PC-9 (cell line): ENCODE measurements at places on chromosomes 6 and 20.

DNA sequence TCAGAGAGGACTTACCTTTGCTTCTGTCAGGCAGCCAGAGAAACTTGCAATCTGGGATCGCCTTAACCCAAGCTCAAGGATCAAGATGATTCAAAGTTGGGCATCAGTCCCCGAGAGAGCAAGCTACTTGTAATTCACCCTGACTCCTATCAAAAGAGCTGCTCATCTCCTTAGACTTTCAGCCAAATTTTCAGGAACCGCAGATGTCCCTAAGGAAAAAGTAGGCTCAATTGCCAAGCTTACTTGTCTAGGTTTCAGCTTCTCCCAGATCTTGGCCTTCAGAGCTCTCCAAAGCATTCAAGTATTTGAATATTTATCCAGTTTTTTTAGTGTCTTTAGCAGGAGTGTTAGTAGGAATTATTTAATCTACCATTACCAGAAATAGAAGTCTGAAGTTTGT, 434.1 kb upstream of the MMS22L start:
- no peaks in the 10 kb centered on the region for H3K4me1 ChIP-seq

- H3K4me3 ChIP-seq: no peak overlapping the region
- no peaks in the 10 kb centered on the region for H3K27me3 ChIP-seq
- no peaks in the 10 kb centered on the region for H3K36me3 ChIP-seq
These were observed 141.3 kb downstream of the PXDC1 start for GRCh38 chr6:3610206-3610605.

GRCh38 chr20:48750941-48751635, 76.7 kb downstream of the PREX1 start:
- no peaks in the 10 kb centered on the region for H3K36me3 ChIP-seq
- no peak overlapping the region for H3K27ac ChIP-seq
- no peak for DNase-seq
- H3K4me1 ChIP-seq: no peaks in the 10 kb centered on the region

- no peaks in the 10 kb centered on the region for H3K36me3 ChIP-seq
- no peak overlapping the region for H3K4me3 ChIP-seq
- no peak for DNase-seq
- no peaks in the 10 kb centered on the region for H3K27me3 ChIP-seq
These were observed 18.4 kb upstream of the NUP153 start for GRCh38 chr6:17725083-17725482.

DNA sequence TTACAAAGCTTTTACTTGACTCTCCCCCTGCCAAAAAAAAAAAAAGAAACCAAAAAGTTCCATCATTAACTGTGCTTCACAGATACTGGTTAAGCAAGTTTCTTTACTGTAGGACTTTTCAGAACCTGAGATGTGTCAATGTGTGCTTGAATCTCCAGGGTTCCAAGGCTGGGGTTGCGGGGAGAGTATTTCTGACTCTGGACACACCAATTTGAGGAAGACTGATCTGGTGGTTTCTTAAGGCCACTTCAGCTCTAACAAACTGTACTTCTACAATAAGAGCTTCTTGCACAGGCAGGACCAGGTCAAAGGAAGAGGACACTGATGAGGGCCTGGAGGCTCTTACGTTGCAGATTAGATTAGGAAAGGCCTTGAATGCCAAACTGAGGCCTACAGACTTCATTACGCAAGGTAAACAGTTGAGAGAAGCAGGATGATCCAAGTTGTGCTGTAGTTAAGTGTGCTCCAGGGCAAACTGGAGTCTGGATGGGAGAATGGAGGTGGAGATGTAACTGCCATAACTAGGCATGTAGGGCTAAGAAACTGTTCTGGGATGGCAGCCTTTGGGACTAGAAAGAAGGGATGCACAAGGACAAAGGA, 24.4 kb downstream of the COMMD7 start:
- DNase-seq: no peak
- no peak overlapping the region for H3K27ac ChIP-seq
- H3K4me3 ChIP-seq: no peak overlapping the region
- H3K27me3 ChIP-seq: no peaks in the 10 kb centered on the region

GRCh38 chr6:164889980-164890379, 419.4 kb downstream of the C6orf118 start:
- DNase-seq: no peak
- H3K27ac ChIP-seq: no peak overlapping the region
- no peaks in the 10 kb centered on the region for H3K27me3 ChIP-seq
- no peaks in the 10 kb centered on the region for H3K36me3 ChIP-seq
- no peak overlapping the region for H3K4me3 ChIP-seq
